ENCODE measurements at places on chromosomes 1 and 21. TPM values are rescaled to one million over a fixed set of nuclear protein-coding genes. Genes with fewer than 3 reads are reported as not detected.
A peak's percentile ranks its signal among the peaks of the same experiment; 100 is the strongest.

The FCMR gene
- 0.61 TPM for total RNA-seq

DNA sequence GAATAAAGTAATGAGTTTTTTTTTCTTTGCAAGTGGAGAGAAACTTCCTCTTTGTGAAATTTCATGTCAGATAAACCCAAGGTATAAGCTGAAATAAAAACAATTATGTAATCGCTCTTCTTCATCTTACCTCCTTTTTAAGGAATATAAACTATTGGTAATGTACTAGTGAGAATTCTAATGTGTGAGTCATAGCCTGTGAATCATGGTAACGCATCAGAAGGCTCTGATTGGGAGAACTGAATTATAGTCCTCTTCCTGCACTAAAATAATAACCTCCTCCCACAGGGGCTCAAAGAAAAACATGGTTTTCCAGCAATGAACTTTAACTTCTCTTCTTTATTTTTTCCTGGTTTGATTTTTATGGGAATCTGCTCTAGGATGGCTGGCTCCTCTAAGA is 57.1 kb upstream of the COX20 start:
- no peak overlapping the region for H3K4me3 ChIP-seq
- peaks cover 8% of the 10 kb centered on the region for H3K4me1 ChIP-seq
- peak; percentile 19 for DNase-seq
- no peak overlapping the region for H3K27ac ChIP-seq
- H3K36me3 ChIP-seq, result no peaks in the 10 kb centered on the region

- H3K27me3 ChIP-seq, result no peaks in the 10 kb centered on the region
- DNase-seq, result no peak
- no peak overlapping the region for H3K27ac ChIP-seq
These were observed 164.8 kb downstream of the PRDM2 start for GRCh38 chr1:13864760-13865159.

DNA sequence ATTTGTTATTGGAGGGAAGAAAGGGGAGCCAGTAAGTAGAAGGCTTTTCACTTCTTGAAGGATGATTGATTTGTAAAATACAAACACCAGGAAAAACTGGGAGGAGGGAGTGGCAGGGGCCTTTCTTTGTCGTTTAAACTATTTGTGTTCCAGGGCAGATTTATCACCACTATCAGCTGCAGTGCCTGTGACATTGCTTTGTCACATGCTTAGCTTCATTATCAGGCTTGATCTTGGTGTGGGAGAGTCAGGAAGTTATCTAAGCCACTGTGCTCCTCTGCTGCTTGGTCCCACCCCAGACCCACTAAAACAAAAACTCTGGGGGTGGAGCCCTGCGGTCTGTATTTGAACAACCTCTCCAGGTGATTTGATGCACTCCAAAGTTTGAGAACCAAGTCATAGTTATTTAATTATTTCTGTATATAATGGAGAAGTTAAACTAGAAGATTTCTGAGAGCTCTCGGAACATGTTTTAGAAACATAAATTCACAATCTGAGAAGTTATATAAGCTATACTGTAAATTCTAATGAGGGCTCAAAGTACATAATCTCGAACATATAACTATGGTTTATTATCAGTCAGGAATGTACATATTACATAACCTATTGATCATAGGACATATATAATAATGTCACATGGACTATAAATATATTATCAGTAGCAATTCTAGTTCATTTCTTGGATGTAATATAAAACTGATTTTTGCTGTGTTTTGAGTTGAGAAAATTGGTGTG is 87.9 kb downstream of the CDC14A start:
- no peaks in the 10 kb centered on the region for H3K27me3 ChIP-seq
- no peak overlapping the region for H3K4me3 ChIP-seq
- no peaks in the 10 kb centered on the region for H3K36me3 ChIP-seq
- no peak for DNase-seq
- no peak overlapping the region for H3K27ac ChIP-seq

- no peak overlapping the region for H3K4me3 ChIP-seq
- DNase-seq, result peak; percentile 28
- H3K27ac ChIP-seq, result no peak overlapping the region
These were observed 2.9 kb upstream of the CD46 start for GRCh38 chr1:207748737-207749528.

The CFHR3 gene
- not detected for total RNA-seq

The TTC4 gene
- 26.3 TPM for total RNA-seq

GRCh38 chr21:28431527-28432200 is 561.0 kb downstream of the LTN1 start:
- H3K4me3 ChIP-seq, result no peak overlapping the region
- H3K4me1 ChIP-seq, result no peaks in the 10 kb centered on the region
- no peak for DNase-seq
- H3K27me3 ChIP-seq, result no peaks in the 10 kb centered on the region
- no peak overlapping the region for H3K27ac ChIP-seq

The FAM163A gene
- total RNA-seq, result not detected

DNA sequence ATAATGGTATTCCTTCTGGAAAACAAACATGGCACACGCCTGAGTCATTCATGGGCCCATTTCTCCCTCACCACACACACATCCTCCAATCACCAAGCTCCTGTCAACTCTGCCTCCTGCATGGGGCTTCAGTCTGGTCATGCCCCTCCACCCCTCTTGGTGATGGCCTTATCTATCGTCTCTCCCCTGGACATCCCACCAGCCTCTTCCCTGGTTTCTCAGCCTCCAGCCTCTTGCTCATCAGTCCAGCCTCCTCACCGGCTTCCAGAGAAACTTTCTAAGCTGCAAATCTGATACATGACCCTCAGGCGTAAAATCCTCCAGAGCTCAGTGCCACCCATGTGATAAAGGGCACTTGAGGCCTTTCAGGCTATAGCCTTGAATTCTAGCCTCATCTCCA is 243.9 kb downstream of the FOXD2 start:
- H3K4me3 ChIP-seq, result no peak overlapping the region
- H3K4me1 ChIP-seq, result no peaks in the 10 kb centered on the region
- no peaks in the 10 kb centered on the region for H3K27me3 ChIP-seq

The GAS5 gene
- 798 TPM for total RNA-seq

The F5 gene
- total RNA-seq, result 0.37 TPM

The RPTN gene
- not detected for total RNA-seq

DNA sequence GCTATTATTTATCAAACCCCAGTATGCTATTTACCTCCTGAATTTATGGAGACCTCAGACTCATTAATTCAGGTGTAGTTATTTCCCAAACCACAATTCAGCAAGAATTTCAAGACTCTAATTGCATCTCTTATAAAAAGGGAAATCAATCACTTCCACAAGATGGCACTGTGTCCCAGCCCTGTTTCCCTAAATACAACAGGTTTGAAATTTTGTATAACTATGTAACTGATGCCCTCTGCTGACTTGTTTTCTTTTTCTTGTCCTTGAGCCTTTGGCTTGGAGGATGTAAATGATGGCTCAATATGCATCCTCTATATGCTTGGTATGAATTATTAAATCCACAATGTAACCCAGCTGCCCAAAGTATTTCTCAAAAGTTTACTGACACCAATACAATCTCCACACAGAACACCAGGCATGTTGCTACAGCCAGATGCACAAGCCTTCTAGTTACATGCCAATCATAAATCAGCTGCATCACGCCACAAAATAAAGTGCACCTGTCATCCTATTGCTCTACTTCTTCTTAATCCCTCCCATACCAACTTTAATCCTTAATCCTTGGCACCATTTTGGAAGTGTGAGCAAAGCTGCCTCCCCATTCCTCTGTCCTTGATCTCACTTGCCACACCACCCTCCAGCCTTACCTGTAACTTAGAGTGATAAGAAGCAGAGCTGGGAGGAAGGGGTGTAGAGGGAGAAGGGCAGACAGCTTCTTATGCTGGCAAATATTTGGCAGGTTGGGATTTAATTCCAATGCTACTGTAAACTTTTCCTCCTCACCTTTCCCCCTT is 9.0 kb downstream of the C1orf105 start:
- no peaks in the 10 kb centered on the region for H3K36me3 ChIP-seq
- peak; percentile 63 for DNase-seq
- H3K4me3 ChIP-seq, result no peak overlapping the region

The ADCY10 gene
- total RNA-seq, result 0.30 TPM

GRCh38 chr1:17018849-17019248 is 7.1 kb upstream of the ATP13A2 start:
- peaks cover 45% of the 10 kb centered on the region for H3K36me3 ChIP-seq
- no peak for DNase-seq
- no peaks in the 10 kb centered on the region for H3K4me1 ChIP-seq
- no peaks in the 10 kb centered on the region for H3K27me3 ChIP-seq

DNA sequence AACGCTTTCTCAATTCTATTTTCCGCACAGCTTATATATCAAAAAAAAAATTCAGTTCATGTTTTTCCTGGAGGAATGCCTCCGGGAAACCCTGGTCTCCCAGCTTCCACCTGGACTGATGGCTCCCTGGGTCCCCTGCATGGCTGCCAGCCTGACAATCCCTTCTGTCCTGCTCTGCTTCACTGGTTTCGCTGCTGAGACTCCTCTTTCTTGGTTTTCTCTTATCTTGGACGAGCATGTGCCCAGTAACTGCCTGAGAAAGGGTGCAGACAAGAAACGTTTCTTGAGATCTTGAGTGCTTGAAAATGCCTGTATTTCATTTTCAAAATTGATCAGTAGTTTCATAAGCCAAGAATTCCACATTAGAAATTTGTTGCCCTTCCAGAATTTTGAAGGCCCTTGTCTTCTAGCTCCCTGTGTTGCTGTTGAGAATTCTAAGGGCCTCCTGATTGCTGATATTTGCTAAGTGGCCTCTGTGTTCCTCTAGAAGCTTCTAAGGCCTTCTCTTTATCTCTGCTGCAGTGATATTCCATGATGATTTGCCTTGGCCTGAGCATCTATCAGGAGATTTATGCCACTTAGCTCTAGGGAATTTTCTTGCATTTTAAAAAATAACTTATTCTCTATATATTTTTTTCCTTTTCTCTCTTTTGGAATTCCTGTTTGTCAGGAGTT is 44.7 kb downstream of the ETS2 start:
- H3K36me3 ChIP-seq, result no peaks in the 10 kb centered on the region
- no peaks in the 10 kb centered on the region for H3K27me3 ChIP-seq
- peaks cover 5% of the 10 kb centered on the region for H3K4me1 ChIP-seq
- H3K27ac ChIP-seq, result no peak overlapping the region

Measured in HCT116 (cell line).